CD8-positive, alpha-beta T cell (primary cell): ENCODE measurements at places on chromosomes 6 and 20. TPM values are rescaled to one million over a fixed set of nuclear protein-coding genes. Genes with fewer than 3 reads are reported as not detected.

MLIP gene
- not detected for total RNA-seq

SCRT2 gene
- not detected for total RNA-seq

RHAG gene
- not detected for total RNA-seq

AVP gene
- total RNA-seq, result not detected

OPRM1 gene
- total RNA-seq, result not detected

NSFL1C gene
- total RNA-seq, result 66.0 TPM

VSX1 gene
- total RNA-seq, result not detected

DNA sequence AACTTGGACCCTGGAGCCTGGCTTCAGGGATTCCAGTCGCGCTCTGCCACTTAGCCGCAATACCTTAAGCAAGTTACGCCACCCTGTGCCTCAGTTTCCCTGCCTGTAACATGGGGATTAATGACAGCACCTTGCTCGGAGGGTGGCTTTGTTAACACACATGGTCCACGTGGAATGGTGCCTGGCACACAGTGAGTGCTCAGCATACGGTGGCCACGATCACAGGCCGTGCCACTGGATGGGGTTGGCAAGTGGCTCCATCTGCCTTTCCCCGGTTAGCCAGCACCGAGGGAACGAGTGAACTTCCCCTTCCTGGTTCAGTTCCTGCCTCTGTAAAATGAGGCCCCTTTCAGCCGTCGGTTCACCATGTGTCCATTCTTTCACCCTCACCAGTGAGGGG lies 17.2 kb downstream of the C6orf132 start:
- no peak for DNase-seq

DNA sequence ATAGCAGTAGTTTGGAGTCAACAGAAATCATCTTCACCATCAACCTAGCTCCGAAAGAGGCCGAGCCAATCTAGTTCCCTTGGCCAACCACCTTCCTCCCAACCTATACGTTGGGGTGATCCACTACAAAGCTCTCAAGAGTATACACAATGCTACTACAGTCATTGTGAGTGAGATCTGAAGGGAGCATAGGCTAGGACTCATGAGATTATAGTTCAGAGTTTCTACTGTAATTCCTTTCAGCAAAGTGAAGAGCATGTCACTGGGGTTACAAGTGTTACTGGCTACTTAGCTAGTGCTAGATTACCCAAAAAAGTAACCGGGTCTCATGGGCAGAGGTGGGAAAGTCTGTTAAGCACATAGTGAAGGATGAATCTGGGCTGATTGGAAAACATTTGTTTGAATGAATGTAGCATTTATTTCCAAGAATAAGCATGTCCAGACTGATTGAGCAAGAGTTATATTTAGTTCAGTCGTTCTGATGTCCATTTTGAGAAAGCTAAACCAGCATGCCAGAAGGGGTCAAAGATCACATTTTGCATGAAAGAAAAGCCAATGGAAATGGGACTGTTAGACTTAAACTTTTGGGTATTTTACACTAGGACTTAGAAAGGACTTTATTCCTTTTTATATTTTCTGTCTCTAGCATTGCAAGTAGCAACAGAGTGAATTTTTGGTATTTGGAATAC lies 10.5 kb upstream of the ESR1 start:
- no peak for DNase-seq

GRCh38 chr6:104017410-104018381 lies 842.0 kb downstream of the HACE1 start:
- DNase-seq, result no peak

- DNase-seq, result peak; percentile 29
Observed at GRCh38 chr6:150004101-150004782, 21.1 kb downstream of the RAET1L start.

- no peak for DNase-seq
Observed at GRCh38 chr6:137443901-137444300, 50.3 kb downstream of the OLIG3 start.

- no peak for DNase-seq
Observed at GRCh38 chr6:161434921-161435747, 161.3 kb upstream of the AGPAT4 start.

GRCh38 chr6:21886542-21887151 lies 293.1 kb downstream of the SOX4 start:
- DNase-seq, result no peak

DNA sequence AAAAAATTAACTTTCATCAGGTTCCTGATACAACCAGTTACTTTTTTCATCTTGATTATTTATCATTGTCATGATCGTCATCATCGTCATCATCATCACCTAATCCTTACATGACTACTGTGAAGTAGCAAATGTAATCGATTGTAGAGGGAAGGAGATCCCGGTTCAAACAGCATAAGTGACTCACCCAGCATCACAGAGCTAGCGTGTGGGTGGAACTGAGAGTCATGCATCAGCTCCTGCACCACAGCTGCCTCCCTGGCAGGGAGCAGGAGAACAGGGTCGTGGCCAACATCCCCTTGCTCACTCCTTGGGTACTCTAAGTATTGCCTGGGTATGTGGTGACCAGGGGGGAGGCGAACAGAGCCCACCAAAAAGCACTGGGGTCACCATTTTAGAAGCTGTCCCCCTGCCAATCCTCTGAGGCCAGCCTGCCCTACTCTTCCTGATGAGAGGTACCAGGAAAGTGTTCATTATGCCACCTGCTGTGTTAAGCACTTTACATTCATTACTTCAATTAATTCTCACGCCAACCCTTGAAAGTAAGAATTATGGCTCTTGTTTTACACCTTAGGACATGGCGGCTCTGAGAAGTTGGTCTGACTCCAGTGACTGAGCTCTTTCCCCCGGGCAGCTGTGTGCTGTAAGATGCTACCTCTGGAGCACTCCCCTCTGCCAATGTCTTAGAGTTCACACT lies 425.2 kb downstream of the CD83 start:
- no peak for DNase-seq

DNA sequence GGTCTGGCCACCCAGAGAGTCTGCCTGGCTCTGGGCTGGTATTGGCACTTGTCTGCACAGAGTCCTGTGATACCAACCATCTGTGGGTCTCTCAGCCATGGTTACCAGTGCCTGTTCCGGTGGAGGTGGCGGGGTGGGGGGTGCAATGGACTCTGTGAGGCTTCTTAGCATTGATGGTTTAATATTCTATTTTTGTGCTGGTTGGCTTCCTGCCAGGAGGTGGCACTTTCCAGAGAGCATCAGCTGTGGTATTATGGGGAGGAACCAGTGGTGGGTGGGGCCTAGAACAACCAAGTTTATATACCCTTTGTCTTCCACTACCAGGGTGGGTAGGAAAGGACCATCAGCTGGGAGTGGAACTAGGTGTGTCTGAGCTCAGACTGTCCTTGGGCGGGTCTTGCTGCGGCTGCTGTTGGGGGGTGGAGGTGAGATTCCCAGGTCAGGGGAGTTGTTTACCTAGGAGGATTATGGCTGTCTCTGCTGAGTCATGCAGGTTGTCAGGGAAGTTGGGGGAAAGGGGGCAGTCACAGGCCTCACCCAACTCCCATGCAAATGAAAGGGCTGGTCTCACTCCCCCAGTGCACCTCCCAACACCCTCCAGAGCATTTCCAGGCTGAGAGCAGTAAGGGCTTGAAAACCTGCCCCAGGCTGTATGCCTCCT lies 117.5 kb downstream of the FLRT3 start:
- DNase-seq, result no peak

- no peak for DNase-seq
Observed at GRCh38 chr20:62935968-62936585, 1.9 kb upstream of the GID8 start.

GRCh38 chr20:46789339-46790028 lies 80.0 kb downstream of the SLC2A10 start:
- no peak for DNase-seq

DNA sequence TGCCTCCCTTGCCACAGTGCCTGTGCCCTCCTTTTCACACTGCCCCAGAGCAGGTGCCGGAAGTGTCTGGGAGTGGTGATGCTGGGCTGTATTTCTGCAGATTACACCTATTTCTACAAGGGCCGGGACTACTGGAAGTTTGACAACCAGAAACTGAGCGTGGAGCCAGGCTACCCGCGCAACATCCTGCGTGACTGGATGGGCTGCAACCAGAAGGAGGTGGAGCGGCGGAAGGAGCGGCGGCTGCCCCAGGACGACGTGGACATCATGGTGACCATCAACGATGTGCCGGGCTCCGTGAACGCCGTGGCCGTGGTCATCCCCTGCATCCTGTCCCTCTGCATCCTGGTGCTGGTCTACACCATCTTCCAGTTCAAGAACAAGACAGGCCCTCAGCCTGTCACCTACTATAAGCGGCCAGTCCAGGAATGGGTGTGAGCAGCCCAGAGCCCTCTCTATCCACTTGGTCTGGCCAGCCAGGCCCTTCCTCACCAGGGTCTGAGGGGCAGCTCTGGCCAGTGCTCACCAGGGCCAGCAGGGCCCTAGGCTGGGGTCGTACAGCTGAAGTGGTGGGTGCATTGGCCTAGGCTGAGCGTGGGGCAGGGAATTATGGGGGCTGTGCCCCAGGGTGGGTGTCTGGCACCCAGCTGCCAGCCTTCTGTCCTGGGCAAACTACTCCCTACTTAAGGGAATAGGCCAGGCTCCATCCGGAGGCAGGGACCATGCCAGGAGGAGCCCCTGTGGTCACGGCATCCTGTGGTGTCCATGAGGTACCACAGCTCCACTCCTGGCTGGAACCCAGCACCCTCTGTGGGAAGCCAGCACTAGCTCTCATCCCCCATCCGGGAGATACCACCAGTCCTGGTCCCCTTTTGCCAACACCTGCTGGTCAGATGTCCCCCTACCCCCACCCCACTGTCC lies 3.5 kb downstream of the MMP24OS start:
- no peak for DNase-seq

- no peak for DNase-seq
Observed at GRCh38 chr6:154737424-154737823, 4.2 kb downstream of the SCAF8 start.

GRCh38 chr20:37361336-37361735 lies 15.4 kb downstream of the SRC start:
- no peak for DNase-seq

DNA sequence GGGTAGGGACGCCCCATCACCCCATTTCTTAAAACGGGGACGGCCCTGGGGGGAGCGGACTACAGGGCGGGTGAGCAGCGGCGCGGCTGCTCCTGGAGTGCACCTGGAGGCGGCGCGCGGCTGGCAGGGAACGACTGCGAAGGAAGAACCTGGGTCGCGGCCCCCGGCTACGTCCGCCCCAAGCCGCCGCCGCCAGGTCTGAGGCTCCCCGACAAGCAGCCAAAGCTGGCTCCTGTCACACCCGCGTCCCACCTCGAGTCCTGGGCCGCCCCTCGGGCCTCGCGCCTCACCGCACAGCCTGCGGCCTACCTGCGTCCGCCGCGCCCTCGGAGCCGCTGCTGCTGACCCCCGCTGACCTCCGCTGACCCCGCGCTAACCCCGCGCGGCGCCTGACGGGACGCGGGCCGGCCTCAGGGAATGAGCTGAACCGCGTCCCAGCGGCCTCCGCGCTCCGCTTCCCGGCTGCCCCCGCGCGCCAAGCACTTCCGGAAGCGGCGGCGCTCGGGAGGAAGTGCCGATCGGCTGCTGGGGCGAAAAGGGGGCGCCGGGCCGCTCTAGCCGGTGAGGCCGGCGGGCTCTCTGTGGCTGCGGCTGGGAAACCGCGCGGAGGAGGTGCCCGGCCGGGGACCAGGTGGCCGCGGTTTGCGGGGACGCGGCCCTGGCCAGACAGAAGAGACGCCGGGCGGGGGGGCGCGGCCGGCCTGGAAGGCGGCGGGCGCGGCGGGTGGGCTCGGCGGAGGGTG lies at the start of the genes ARFRP1 and ZGPAT:
Gene ARFRP1 (minus strand): TSS at position 419 of the 743 bp plus-strand sequence. CDS start 885 bp downstream, outside the sequence.
Gene ZGPAT (plus strand): TSS at position 482 of the 743 bp plus-strand sequence. CDS start 542 bp downstream, outside the sequence.
- peak; percentile 83 for DNase-seq

DNA sequence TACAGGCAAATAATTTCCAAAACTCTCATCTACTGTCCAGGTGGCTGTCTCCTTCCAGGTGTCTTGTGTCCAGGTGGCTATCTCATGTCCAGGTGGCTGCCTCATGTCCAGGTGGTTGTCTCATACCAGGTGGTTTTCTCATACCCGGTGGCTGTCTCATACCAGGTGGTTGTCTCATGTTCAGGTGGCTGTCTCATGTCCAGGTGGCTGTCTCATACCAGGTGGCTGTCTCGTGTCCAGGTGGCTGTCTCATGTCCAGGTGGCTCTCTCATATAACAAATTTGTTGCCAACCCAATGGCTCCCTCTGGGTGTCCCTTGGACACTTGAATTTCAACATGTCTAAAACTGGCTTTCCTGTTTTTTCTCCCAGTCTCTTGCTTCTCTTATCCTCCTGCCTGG lies 14.3 kb upstream of the SLC22A3 start:
- DNase-seq, result no peak

GRCh38 chr20:22775671-22776139 lies 191.3 kb upstream of the FOXA2 start:
- no peak for DNase-seq

- DNase-seq, result no peak
Observed at GRCh38 chr6:125393449-125393858, 91.7 kb upstream of the HDDC2 start.

- no peak for DNase-seq
Observed at GRCh38 chr6:151242420-151242861, 2.7 kb downstream of the AKAP12 start.

DNA sequence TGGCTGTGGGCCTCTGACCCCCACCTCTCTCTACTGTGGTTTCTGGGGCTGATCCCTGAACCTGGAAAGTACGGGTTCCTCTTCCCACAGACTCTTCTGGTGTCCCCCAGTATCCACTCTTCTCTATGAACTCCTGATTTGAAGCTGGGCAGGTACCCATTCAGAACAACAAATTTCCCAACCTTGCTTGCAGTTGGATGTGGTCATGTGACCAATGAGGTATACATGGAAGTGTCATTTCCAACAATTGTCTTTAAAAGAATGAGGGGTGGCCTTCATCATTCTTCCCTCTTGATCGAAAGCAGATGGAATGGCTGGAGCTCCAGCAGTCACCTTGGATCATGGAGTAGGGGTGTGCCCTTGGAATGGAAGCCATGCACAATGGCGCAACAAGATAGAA lies 128.0 kb upstream of the MLN start:
- DNase-seq, result no peak

DNA sequence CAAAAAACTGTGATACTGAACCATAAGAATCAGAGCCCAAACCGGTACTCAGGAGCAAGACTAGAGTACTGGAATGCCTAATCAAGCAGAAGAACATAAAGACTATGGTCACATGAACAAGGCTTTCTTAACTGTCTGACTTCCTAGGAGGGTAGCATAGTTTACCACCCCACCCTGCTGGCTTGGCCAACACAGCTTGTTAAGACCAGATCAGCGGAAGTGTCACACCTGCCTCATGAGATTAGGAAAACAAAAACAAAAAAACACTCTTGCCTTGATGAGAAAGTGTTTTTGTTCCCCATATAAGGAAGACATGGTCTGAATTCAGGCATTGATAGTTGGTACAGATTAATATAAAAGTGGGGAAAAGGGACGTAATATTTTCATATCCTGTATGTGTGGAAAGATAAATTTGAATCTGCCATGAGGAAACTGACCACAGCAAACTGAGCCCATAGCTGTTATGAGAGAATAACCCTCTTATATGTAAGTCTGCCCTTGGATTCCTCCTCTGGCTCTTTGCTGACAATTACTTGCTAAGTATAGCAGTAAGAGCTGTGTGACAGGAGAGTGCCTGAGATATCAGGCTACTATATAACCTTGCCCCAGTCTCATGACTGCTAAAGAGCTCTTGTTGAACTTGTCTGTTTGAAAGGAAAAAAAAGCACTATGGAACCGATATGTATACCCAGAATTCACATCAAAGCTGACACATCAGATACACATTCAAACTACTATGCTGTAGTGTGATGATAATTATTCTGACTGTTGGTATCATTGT lies 197.1 kb downstream of the EPHA7 start:
- no peak for DNase-seq
